G401 (cell line): ENCODE measurements at places on chromosomes 7 and 10.

DNA sequence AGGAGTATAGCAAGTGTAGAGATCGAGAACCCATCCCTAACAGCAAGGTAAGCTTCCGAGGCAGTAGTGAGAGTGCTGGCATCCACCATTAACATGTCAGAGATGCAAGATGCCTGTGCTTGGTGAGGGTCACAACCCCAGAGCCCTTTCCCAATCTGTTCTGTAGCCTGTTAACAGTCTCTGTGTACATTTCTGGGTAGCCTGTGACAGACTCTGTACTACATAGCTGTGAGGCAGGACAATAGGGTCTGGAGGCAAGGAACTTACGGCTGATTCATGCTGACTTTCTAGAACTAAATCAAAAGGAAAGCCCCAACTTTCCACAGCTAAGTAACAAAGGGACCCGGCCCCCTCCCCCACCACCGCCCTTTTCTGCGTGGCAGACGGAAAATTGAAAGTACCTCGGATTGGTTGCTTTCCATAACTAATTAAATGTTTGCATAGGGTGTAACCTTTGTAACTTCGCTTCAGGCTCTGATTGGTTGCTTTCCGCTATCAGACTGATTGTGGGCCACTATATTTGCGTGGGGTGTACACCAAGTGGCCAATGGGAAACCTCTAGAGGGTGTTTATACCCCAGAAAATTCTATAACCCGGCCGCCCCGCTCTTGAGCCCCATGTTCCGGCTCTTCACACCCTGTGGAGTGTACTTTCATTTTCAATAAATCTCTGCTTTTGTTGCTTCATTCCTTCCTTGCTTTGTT is 1.4 kb upstream of the TMEM168 start:
- DNase-seq, result no peak

- no peak for DNase-seq
These were observed 61.4 kb upstream of the COMTD1 start for GRCh38 chr10:75297021-75297599.

DNA sequence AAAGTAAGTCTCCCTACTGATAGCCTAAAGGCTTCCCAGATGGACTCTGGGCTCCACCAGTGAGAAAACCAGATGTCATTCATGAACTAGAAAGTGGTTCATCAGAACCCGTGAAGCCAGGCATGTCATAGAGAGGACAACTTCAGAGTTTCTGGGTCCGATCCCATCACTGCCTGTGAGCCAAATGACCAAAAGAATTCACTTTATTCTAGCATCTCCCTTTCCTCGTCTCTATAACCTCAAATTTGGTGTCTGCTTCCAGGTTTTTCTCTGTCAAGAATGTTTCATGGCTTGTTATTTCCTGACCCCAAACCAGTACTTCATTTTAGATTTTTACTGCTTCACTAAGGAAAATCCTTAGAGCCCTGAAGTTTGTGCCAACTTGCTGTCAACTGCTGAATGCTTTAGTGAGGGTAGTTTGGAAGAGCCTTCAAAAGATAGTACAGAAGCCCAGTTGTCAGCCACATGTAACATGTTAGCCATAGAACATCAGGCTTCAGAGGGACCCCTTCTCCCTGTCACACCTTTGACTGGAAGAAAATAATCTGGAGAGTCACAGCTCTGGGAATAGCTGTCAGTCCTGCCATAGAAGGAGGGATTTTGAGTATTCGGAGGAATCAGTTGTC is 34.0 kb downstream of the ITGB8 start:
- no peak for DNase-seq

DNA sequence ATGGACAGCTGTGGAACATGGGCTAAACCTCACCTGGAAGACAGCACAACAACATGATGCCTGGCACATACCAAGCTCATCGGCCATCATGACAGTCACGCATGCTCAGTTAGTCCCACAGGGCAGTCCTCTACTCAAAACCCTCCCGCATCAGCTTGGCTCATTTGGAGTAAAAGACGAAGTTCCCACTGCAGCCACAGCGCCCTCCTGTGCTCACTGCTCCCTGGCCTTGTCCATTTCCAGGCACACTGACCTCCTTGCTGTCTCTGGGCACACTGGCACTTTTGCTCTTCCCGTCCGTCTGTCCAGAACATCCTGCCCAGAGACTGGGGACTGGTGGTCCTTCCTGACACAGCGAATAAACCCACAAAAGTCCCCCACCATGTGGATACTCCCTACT is 66.2 kb downstream of the LARP4B start:
- DNase-seq, result no peak

- DNase-seq, result no peak
These were observed 82.7 kb downstream of the RAMP3 start for GRCh38 chr7:45240273-45240771.

- DNase-seq, result no peak
These were observed 692 bp downstream of the IGFBP1 start for GRCh38 chr7:45888993-45889366.

- peak; percentile 62 for DNase-seq
These were observed 67.0 kb upstream of the ATRNL1 start for GRCh38 chr10:115026056-115026745.

DNA sequence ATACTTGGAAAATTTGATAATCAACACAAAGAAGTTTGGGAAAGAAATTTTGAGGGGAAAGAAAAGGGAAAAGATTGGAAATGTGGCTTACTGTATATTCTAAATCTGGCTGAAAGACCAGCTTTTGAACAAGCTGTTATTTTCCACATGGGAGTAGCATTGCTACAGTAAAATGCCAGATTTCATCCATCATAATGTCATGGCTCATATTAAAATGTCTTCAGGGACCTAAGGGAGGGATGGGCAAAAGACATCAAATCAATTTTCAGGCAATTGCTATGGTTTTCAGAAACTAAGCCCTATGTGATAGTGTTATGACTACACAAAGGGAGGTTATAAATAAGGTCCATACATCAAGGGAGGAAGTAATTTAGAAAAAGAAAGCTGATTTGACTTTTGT is 1116.9 kb upstream of the CELF2 start:
- no peak for DNase-seq

- no peak for DNase-seq
These were observed 683.2 kb upstream of the LRRN3 start for GRCh38 chr7:110407706-110408105.

- DNase-seq, result no peak
These were observed 185.4 kb downstream of the SEC23IP start for GRCh38 chr10:120077707-120078492.

GRCh38 chr10:33187427-33187999 is 147.0 kb downstream of the NRP1 start:
- no peak for DNase-seq

DNA sequence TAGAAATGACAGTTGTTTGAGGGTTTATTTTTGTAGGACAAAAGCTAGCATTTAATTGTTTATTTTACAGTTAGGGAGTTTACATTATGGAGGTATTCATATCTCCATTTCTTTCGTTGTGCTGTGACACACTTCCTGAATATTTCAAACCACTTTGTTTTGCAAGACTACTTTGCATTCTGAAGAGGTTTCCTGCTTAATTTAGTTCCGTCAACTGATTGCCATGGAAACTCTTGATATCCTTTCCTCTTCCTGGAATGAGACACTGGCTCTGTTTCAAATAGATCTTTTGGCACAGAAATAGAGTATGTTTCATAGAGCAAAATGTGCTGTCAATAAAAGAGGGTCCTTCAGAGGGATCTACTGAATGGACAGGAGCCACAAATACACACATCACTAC is 159.5 kb upstream of the AGR3 start:
- DNase-seq, result no peak

DNA sequence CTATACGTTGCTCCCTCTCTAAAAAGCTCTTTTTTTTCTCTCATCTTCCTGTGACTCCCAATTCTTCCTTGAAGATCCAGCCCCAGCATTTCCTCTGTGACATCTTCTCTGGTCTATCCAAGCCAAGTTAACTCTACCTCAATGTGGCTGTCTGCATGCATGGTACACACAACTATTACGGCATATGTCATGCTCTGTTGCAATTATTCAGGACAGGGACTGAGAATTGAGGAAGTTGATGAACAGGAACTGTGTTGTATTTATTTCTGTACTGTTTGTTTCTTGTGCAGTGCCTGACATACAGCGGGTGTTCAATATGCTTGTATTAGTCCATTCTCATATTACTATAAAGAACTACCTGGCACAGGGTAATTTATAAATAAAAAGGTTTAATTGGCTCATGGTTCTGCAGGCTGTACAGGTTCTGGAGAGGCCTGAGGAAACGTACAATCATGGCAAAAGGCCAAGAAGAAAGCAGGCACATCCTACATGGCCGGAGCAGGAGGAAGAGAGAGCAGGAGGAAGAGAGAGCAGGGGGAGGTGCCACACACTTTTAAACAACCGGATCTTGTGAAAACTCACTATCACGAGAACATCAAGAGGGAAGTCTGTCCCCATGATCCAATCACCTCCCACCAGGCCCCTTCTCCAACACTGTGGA is 6.3 kb downstream of the TRPV5 start:
- no peak for DNase-seq

DNA sequence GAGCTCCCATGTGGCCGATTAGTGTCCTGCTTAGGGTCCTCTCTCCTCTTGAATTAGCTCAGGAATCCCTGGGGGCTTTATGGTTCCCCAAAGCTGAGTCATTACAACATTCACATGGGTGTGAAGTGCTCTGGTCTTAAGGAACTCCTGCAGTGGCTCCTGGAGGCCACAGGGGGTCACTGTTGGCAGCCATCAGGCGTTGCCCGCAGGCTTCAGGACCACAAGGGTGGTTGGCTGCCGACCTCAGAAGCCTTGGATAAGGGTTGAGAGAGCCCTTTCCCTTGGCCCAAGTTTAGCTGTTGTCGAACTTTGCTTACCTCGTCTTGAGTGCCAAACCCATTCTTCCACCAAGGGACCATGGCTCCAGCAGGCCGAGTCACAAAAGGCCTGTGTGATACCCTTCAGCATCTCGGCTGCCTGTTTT is 61.7 kb downstream of the SH2D4B start:
- DNase-seq, result peak; percentile 11

GRCh38 chr10:13614530-13615332 is 28.0 kb downstream of the PRPF18 start:
- DNase-seq, result no peak

DNA sequence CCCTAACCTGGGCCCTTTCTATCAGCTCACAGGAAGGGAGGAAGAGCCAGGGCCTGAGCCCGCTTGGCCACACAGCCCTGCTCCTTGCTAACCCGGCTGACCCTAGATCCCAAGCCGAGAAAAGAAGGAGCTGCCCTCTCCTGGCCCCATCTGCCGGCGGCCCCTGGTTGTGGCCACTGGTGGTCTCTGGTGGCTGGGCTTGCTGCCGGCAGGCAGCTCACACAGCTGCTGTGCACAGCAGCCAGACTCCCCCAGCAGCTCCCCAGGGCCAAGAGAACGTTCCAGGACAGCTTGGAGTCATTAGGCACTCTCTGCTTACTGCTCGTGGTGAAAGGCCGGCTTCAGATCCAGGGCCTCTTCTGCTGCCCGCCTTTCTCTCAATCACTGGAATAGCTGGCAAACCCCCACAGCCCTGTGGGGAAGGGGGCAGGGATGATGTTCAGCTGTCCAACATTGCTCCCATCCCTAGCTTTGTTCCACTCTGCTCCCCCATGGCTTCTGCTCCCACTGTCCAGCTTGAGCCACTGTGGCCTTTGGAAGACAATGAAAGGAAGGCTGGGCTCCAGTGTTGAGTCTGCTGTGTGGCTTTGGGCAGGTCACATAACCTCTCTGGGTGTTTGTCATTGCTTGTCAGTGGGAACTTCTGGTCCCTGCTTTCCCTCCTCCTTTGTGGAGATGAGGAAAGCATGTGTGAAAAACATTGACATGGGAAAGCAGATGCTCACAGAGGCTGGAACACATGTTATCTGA is 35.4 kb upstream of the COL13A1 start:
- no peak for DNase-seq

- DNase-seq, result no peak
These were observed 13.0 kb downstream of the SEMA3A start for GRCh38 chr7:84181628-84182027.

GRCh38 chr7:81883801-81884393 is 114.0 kb upstream of the HGF start:
- DNase-seq, result no peak
